ENCODE measurements at places on chromosomes 5 and 9.

- DNase-seq, result no peak
Measured at GRCh38 chr5:123068368-123068938, 20.6 kb upstream of the PRDM6 start.

- DNase-seq, result peak; percentile 36
Measured at GRCh38 chr9:132670457-132671391, at the start of gene GTF3C4. GTF3C4 (plus strand) TSS chr9:132670464; CDS start chr9:132670599, 135 bp downstream.

- DNase-seq, result no peak
Measured at GRCh38 chr5:61701877-61702602, 370.0 kb downstream of the ZSWIM6 start.

DNA sequence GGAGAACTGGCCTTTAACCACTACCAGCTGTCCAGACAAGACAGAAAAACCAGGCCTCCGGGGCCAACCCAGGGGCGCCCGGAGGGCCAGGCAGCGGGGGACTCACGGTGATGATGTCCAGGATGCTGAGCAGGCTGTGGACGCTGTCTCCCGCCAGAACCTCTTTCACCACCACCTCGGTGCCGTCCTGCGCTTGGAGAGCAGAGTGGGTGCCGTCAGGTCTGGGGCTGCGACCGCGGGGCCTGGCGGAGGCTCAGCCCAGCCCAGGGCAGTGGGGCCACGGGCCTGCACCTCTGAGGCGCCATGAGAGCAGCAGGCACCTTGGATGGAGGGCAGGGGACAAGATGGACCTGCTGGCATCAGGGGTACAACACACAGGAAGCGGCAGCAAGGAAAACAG lies 9.7 kb downstream of the PNPLA7 start:
- DNase-seq, result no peak

GRCh38 chr9:37602817-37603216 lies 10.4 kb upstream of the TOMM5 start:
- DNase-seq, result no peak

GRCh38 chr5:7714119-7714518 lies 136.8 kb downstream of the CFAP90 start:
- no peak for DNase-seq

DNA sequence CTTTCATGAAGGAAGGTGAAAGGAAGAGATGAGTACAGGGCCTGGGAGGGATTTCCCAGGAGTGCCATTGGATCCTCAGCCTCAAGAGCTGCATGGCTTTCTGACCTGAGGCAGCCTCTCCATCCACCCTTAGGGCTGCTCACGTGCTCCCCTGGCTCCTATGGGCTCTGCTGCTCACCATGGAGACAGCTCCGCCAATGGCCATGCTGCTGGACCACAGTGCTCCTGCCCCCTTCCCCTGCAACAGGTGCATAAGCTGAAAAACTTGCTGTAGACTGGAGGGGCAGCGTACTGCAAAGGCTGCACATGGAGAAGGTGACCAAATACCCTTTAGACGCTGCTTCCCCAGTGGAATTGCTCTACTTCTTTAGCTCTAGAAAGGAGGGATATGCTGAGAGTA lies 112.7 kb upstream of the PANK3 start:
- DNase-seq, result no peak

DNA sequence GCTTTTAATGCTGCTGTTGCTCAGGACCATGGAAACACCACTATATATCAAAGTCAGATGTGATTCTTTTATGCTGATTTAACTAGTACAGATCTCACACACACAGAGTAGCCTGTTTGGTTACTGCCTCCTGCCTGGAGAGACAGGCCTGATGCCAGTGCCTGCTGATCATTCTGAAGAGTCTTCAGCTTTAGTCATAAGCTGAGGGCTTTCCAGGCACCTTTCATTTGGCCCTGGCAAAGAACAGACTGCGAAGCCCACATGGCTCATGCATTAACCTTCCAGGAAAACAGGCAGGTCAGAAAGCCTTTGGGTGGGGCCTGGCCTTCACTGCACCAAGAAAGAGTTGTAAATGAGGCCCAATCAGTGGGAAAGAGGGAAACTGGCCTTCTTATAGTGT lies 144.7 kb downstream of the SAXO1 start:
- DNase-seq, result no peak

- no peak for DNase-seq
Measured at GRCh38 chr9:2872250-2872930, 28.5 kb upstream of the PUM3 start.

DNA sequence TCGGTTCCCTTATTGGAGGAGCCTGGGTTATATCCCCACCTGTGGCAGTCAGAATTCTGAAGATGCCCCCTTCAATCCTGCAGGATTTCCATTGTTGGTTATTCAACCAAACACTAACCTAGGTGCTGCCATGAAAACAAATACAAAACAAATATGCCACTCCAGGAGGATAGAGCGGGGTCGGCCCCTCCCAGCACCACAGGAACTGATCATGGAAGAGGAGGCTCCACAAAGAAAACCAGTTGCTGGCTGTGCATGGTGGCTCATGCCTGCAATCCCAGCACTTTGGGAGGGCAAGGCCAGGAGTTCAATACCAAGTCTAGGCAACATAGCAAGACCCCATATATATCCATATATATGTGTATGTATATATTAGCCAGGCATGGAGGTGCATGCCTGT lies 13.2 kb upstream of the ADGRD2 start:
- DNase-seq, result no peak

DNA sequence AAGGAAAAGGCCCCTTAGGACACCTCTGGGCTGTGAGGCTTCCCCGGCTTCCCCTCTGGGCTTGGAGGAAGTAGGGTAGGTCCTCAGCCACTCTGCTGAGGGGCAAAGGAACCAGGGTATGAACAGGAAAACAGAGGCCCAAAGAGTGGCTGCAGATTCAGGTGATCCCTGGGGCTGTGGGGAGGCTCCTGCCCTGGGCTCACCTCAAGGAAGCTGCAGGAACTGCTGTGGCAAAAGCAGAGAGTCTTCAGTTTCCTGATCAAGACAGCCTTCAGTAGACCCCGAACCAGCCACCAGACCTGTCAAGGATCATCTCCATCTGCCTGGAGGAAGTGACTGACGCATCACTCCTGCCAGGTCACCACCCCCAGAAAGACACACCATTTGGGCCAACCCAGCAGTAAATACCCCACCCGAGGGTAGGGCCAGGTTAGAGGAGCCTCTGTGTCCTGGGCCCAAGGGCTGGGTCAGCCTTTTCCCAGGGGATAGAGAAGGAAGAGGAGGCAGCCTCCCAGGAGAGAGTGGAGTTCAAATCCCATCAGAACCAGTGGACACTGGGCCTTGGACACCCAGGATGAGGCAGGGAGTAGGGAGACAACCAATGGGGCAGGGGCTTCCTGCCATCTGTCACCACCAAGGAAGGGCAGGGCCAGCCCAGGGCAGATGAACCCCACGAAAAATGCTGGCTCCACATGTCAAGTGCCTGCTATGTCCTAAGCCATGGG lies 5.8 kb upstream of the ST6GALNAC6 start:
- DNase-seq, result no peak

GRCh38 chr5:14004598-14005394 lies 60.3 kb upstream of the DNAH5 start:
- no peak for DNase-seq

DNA sequence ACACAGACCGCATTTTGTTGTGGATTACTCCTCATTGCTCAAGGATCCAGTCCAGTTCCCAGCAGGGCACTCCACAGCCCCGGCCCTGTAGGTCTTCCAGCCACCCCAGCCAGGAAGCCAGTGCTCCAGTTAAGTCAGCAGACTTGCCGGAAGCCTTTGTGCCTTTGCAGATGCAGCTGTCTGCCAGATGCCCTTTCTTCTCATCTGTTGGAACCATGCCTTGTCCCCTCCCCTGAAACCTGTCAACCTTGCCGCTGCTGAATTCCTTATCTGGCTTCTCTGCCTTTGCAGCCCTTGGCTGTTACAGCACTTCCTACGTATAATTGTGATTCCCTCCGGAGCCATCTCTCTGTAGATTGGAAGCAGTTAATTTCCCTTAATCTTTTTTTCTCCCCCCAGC lies 28.4 kb downstream of the PSAT1 start:
- no peak for DNase-seq

- no peak for DNase-seq
Measured at GRCh38 chr9:93890436-93890935, 64.7 kb downstream of the BARX1 start.

- no peak for DNase-seq
Measured at GRCh38 chr5:83357621-83358231, 113.8 kb upstream of the VCAN start.

- no peak for DNase-seq
Measured at GRCh38 chr9:134236001-134236421, 71.6 kb upstream of the RNU6ATAC start.

DNA sequence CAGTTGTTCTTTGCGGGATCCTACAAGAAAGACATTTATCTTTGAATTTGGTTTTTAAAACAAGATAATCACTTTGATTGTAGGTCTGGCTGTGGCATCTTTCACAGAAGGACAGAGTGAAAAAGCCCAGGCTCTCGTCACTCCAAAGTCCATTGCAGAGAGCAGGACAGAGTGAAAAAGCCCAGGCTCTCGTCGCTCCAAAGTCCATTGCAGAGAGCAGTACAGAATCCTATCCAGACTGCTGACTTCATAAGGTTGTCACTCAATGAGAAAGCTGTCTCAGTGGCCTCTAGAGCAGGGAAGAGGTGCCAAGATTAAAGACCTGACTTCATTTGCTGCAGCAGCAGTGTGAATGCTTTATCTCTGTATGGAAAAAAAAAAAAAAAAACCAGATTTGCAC lies 16.3 kb upstream of the GPX8 start:
- no peak for DNase-seq

DNA sequence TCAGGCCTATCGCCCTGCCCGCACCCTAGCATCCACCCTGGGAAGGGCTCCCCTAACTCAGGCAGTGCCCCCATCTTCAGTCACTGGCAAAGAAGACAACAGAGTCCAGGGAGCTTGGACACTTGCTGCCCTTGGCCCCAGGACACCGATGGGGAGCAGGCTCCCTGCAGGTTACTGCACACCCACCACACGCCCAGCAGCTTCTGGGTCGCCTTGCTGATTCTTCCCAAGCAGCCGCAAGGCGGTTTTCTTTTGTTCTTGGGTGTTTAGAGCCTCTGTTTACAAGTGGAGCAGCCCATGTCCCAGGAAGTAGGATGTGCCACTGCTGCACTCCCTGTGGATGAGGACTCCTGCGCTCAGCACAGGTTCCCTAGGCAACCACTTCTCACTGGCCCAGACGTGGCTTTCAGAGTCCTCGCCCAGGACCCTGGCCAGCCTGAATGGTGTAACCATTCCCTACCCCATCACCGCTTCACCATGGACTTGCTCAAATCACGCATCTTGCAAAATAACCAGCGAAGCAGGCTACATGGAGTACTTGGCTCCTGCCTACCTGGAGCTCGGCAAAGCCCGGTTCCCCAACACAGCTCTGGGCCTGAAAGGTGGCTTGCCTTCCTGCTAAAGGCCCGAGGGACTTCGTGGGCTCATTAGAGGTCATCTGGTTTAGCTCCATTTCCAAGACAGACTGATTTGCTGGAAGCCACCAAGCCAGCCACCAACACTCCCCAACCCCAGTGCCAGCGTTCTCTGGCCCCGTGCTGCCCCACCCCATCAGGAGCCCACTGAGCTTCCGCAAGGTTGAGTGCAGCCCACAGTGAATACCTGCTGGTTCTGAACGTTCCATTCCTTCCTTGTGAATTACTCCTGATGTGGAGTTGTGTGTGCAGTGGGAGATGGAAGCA lies 60.0 kb downstream of the PSMB7 start:
- no peak for DNase-seq

DNA sequence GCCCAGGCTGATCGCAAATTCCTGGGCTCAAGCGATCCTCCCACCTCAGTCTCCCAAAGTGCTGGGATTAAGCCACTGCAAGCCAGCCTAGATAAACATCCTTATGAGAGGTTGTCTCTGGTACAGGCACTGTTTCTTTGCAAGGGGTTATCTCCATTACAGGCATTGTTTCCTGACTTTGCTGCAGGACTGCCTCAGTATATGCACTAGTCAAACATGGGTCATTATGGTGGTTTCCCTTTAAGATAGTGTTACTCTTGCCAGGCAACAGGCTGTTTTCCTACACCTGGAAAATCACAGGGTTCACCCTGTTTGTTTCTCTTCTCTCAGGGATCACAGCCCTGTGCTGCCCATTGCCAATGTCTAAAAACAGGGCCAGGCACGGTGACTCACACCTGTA lies 7.8 kb upstream of the CLTB start:
- DNase-seq, result no peak

- no peak for DNase-seq
Measured at GRCh38 chr9:9719373-9720112, 893.3 kb downstream of the PTPRD start.

DNA sequence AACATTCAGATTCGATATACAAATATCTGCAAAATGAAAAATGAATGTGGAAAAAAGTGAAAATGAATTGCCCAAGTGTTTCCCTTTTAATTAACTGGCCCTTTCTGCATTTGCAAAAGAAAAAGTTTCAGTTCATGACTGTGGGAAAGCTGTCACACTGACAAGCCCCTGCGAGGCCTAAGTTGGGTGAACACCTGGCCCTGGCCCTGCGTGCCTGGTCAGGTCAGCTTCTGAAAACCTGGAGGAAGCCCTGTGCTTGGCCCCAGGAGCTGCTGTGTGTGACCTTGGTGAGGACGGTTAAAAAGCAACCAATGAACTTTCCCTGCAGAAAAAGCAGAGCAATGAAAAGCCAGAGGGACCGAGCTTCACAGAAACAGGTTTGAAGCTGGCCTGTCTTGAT lies 41.0 kb upstream of the SHC3 start:
- DNase-seq, result no peak

- DNase-seq, result no peak
Measured at GRCh38 chr9:34579808-34580163, 9.7 kb downstream of the CNTFR start.

DNA sequence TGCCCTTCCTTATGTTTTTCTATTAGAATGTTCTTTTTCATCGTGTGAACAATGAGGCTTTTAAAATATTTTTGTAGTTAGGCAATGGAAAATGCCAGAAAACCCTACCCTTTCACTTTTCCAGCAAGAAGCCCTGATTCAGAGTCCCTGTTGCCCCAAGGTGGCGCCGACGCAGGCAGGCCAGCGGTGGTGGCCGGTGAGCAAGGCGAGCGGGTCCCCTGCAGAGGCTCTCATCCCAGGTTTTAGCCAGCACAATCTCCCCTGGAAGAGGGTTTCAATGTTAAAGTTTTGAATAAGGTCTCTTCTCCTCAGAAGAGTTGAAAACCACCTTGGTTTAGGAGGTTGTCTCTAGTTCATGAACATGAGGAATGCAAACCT lies 40.8 kb upstream of the CKMT2 start:
- no peak for DNase-seq

GRCh38 chr5:117982691-117983090 lies 1005.7 kb downstream of the DTWD2 start:
- no peak for DNase-seq

GRCh38 chr5:55102348-55102747 lies at the start of gene GZMA:
GZMA (plus strand) TSS chr5:55102646; CDS start chr5:55102683, 37 bp downstream.
- DNase-seq, result no peak

DNA sequence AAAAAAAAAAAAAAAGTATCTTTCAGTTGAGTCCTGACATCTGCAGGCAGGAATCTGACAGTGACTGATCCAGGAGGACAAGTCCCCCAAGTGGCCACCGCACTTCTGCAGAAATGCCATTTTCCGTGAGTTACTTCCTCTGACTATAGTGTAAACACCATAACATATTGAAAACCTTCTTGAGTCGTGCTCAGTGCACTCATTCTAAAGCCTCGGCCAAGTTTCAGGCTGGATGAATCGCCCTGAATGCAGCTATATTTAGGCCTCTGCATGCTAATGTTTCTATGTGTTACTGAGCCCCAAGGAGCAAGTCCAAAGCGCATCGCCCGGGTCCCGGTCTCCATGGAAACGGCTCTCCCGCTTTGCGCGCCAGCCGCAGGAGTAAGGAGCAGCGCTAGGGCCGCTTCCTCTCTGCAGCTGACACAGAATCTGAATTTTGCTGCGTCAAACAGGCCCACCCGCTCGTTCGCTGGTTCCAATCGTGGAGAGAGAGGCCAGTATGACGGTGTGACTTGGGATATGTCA lies 335.4 kb downstream of the MSX2 start:
- peak; percentile 58 for DNase-seq

Measured in dorsolateral prefrontal cortex (tissue), 122 donors.